ENCODE measurements at places on chromosomes 7 and 10.
A peak's percentile ranks its signal among the peaks of the same experiment; 100 is the strongest.

- no peak for DNase-seq
These were observed 14.4 kb downstream of the POT1 start for GRCh38 chr7:124915242-124915641.

GRCh38 chr10:16845248-16845647 is 28.0 kb upstream of the RSU1 start:
- no peak for DNase-seq

GRCh38 chr7:31437250-31437865 is 76.5 kb upstream of the ITPRID1 start:
- DNase-seq: no peak

DNA sequence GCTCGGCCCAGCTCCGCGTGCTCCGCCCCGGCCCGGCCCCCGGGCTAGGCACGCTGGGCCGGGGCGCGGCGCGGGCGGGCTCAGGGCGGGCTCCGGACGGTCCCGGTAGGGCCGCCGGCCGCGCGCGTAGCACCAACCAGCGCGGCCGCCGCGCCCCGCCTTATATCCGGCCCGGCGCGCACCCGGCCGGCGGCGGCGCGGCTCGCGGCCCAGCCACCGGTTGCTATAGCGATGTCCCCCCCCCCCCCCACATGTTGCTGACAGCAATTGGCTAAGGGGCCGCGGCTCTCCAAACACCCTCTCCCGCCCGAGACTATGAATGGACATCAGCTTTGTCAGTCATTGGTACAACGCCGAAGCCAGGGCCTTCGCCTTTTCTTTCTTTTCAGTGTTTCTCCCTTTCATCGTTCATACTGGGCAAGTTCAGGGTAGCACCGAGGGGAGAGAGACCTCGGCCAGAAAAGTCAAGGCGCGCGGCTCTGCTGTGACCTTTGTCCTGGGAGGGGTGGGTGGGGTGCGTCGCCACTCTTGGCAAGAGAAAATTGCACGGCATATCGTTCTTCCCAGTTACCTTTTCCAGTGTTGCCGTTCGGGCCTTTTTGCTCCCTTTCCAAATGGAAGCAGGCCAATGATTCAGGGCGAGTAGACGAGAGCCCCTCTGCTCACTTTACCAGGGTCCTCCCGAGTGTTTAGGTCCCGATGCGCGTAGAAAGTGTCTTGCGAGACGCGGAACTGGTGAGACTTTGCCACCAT is 354.2 kb downstream of the DNAJB6 start:
- no peak for DNase-seq

- no peak for DNase-seq
These were observed 36.7 kb downstream of the INPP5A start for GRCh38 chr10:132574288-132574687.

DNA sequence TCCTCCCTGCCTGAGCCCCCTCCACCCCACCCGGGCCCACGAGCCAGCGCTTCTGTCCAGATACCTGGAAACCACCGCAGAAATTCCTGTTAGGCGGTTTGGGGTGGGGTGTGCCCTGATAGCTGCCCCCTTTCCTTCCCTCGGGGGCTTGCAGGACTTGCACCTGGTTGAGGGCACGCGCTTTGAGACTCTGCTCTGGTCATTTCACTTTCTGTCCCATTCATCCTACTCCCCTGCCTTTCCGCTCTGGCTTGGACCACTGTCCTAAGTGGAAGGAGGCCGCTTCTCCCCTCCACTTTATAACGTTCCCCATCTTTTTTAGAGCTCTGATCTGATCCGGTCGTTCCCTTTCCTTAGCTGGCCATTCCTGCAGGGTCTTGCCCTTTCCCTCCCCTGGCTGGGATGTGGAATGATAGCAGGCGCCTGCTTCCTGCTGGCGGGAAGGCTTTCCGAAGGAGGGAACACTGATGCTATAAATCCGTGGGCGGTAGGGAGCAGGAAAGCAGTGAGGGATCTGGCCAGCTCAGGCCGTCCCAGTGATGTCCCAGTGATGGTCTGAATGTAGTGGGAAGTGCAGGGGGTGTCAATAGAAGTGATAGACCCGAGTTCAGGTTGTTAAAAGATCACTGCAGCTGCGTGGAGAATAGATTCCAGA is 852 bp upstream of the PRKAR1B start:
- DNase-seq: no peak

DNA sequence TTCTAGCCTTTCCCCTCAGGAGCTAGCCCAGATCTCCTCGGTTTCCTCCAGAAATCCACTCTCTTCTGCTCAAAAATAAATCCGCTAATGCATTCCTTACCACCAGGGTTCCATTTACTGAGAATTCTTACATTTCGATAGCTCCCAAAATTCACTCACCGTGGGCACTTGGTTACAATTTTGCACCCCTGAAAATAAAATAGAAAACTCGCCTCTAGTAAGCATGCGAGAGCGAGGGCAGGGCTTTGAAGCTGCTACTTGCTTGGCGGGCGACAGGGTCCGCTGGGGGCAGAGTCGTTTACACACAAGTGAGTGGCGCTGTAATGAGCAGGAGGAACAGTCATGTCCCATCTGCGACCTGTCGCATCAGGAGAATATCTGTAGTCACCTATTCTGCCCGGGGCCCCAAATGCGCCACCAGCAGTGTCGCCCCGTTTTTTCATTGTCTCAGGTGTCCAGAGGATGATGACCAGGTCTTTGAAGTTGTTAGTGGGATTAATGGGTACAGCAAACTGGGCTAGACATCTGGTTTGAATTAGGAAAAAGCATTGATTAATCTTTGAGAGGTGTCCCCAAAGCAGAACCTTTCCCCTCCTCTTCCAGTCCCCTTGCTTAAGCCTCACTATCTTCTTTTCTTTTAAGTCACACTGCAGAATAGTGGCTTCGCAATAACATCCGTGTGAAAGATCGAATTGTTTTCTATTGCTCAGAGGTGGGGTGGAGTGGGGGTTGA is 1.2 kb upstream of the MEOX2 start:
- DNase-seq: no peak

GRCh38 chr10:75972491-75973276 is 541.3 kb downstream of the LRMDA start:
- DNase-seq: no peak

DNA sequence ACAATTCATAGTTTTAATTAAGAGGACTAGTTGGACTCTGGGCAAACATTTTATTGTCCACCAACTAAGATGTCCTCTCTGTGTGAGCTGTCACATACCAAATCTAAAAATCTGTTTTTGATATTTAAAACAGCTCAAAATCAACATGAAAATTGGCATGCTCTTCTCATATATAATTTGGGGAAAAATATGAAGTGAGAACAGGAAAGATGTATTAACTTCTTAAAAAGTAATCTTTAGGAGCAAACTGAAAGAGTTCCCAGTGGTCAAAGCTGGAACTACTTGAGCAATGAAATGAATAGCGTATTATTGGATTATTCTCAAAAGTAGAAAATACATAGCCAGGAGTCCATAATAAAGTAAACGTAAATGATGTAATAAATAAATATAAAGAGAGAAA is 147.2 kb downstream of the DYNC1I1 start:
- DNase-seq: no peak

DNA sequence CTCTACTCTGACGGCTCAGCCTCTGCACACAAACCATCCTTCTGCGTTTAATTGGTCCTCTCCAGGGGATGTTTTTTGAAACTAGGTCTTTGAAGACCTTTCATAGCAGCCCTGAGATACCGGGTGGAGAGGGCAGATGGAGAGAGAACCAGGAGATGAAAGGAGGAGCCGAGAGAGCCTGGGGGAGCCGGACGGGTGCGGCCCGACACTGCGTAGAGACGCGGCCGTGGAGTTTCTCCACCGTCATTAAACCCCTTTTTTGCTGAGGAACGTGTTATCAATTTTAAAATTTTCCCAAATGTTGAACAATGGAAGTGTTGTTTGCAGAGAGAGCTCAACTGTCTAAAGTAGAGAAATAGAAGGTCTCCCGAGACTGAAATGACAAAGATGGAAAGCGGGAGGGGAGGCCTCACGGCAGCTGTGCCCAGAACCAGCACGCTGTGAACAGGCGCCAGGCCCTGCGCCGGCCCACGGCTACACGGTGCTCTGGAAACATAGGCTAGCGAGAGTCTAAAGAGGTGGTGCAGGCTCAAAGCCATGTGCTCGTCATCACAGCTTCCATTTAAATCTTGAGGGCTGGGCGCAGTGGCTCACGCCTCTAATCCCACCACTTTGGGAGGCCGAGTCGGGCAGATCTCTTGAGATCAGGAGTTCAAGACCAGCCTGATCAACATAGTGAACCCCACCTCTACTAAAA is 307.0 kb downstream of the PTPRN2 start:
- DNase-seq: no peak

- no peak for DNase-seq
These were observed 31.5 kb upstream of the OPTN start for GRCh38 chr10:13068484-13068883.

DNA sequence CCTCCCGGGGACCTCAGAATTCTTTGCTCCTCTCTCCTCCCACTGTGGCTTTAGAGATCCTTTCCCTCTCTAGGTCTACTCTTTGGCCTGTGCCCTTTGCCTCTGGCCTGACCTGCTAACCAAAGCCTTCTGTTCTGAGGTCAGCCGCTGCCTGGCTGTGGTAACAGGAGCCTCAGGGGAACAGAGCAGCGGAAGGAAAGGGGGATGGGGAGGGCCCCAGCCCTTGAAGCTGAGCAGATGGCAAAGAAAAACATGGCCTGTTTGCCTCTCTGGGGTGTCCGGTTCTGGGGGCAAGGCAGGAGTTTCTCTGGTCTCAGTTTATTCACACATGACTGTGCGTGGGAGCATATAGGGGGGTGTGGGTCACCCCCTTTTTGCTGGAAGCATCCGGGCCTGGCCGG is 28.2 kb downstream of the COL26A1 start:
- peak; percentile 14 for DNase-seq

GRCh38 chr7:28640001-28640400 is 227.7 kb downstream of the CREB5 start:
- no peak for DNase-seq

- no peak for DNase-seq
These were observed 6.9 kb downstream of the ABCB8 start for GRCh38 chr7:151035026-151035717.

DNA sequence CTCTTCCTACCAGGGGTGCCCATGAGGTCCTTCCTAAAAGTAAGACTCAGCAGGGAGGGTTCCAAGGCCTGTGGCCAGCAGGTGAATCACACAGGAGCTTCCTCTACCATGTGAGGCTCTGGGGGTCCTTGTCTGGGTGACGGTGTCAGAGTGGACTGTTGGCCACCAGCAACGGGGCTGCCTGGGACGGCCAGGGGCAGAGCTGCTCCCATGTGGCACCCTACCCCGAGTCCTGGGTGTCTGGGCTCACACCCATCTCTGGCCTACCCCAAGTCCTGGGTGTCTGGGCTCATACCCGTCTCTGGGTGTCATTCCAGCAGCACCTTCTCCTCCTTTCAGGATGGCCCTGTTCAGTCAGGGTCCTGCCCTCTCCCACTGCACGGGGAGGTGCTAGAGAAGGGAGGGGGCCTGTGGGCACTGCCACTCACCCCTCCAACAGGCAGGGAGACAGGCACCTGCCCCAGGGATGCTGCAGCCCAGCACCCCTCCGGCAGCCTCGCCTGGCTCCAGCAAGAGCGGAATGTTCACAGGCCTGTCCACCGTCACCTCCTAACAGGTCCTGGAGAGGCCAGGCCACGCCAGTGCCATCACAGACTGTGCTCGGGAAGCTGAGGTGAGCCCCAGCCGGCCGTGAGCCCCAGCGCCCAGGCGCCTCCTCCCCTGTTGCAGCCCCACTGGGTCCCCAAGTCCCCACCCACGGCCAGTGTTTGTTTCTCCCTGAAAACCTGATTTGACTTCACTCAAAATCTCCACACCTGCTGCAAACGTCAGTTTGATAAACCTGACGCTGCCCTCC is 143.7 kb downstream of the PTPRN2 start:
- no peak for DNase-seq

- no peak for DNase-seq
These were observed 16.7 kb downstream of the BHLHA15 start for GRCh38 chr7:98227939-98228338.

DNA sequence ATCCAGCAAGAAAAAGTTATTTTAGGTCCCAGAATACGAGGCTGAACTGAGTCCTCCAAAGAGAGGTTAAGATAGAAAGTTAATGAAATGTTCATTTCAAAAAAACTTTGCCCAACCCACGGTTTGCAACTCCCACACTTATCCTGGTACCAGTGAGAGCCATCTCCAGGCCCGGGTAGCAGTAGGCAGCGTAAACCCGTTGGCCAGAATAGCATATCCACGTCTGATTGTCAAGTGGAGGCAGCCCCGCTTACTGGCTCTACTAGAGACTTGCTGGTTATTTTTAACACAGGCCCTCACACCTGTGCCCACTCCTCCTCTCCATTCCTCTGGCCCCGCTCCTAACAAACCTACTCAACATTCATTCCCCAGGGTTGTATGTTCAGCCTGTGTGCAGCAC is 109.7 kb downstream of the HIP1 start:
- DNase-seq: no peak

DNA sequence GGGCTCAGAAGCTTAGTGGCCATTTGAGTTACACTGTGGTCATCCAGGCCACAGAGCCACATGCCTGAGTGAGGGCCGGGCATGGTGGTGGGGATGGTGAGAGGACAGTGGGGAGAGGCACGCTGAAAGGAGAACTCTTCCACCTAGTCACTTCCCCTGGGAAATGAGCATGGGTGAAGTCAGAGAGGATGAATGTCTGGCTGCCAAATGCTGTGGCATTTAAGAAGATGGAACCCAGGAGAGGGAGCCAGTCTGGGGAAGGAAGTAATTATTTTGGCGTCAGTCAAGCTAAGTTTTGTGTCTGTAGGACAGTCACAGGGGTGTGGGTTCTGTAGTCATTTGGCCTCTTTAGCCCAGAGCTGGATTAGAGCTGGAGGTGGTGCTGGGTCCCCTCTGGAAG is 86.0 kb upstream of the PODXL start:
- DNase-seq: no peak

DNA sequence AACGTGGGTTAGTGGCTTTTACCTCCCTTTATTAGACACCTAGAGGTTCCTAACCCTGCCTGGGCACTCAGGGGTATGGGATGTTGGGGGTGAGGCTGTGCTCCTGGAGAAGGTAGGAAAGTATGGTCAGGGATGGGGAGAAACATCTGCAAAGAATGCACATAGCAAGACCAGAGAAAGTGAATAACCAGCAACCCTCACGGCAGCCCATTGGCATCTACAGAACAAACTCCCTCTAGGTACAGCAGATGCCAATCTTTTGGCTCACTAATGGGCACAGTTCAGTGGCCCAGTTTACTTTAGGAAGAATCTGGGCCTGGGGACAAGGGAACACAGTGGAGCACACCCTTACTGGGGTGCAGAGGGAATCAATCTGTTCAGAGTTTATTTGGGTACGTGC is 143.9 kb downstream of the JAZF1 start:
- no peak for DNase-seq

- DNase-seq: no peak
These were observed 72.0 kb upstream of the ANK3 start for GRCh38 chr10:60461688-60462087.

All from stimulated activated CD4-positive, alpha-beta T cell treated with anti-CD3 and anti-CD28 coated beads, TNF-alpha, amount 100 ng/mL, for 24 hours (primary cell).